ENCODE measurements at places on chromosomes 6 and 20.

DNA sequence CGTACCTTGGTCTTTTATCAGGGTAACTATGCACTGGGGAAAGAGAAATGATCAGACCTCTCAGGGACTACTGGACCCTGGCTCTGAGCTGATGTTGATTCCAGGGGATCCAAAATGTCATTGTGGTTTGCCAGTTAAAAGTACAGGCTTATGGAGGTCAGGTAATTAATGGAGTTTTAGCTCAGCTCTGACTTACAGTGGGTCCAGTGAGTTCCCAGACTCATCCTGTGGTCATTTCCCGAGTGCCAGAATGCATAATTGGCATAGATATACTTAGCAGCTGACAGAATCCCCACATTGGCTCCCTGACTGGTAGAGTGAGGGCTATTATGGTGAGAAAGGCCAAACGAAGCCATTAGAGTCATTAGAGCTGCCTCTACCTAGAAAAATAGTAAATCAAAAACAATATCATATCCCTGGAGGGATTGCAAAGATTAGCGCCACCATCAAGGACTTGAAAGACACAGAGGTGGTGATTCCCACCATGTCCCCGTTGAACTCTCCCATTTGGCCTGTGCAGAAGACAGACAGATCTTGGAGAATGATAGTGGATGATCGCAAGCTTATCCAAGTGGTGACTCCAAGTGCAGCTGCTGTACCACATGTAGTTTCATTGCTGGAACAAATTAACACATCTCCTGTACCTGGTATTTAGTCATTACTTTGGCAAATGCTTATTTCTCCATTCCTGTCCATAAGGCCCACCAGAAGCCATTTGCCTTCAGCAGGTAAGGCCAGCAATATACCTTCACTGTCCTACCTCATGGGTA, 152.4 kb downstream of the THBS2 start:
- DNase-seq = no peak

- no peak for DNase-seq
Measured at GRCh38 chr6:157563611-157564284, 182.8 kb downstream of the ZDHHC14 start.

DNA sequence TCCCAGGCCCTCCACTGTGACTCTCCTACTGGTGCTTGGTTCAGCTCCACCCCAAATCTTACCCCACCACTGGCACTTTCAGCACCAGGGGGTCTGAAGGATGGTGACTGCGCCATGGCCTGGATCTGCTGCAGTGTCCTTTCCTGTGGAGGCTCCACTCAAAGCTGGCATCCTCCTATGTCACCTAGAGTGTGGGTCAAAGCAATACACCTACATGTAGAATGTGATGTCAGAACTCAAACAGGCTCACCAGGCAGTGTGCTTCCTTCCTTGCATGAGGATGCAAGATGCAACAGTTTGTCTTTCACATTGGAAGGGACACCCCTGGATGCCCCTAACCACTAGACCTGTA, 32.8 kb upstream of the MICB start:
- DNase-seq = no peak

DNA sequence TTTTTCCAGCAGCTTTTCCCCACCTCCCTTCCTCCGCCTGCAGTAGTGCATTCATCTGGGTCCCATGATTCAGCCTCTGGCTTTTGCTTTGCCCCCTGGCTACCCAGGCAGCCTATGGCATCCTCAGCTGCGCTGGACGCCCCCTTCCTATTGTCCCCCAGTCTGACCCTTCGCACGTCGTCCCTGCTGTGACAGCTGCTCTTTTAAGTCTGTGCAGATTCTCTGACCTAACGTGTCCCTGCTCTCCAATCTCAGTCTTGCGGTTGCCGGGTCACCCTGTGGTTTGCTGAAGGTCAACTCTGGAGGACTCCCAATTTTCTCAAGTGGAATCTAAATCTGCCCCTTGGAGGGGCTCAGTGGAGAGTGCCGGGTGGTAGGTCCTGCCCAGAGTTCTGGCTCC, 294.3 kb downstream of the CDC5L start:
- DNase-seq = no peak

DNA sequence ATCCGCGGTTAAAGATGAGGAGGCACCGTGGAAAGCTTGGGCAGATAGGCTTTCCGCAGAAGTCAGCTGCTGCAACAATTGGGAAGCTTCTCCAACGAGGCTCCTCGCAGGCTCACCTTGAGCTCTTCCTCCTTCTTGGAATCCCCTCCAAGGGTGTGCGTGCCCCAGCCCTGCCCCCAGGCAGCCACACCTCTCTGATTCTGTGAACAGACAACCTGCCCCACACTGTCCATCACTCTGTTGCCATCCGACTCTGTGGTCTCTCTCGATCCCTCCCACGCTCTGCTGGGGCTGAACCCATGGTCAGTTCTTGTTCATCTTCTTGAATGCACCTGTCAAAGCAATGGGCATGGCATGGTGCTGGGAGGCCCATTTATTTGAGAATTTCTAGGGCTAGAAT, 31.5 kb downstream of the PACSIN1 start:
- DNase-seq = no peak

GRCh38 chr20:53613748-53614147, 20.1 kb upstream of the ZNF217 start:
- DNase-seq = no peak

GRCh38 chr20:46951840-46952497, 57.3 kb downstream of the EYA2 start:
- no peak for DNase-seq

DNA sequence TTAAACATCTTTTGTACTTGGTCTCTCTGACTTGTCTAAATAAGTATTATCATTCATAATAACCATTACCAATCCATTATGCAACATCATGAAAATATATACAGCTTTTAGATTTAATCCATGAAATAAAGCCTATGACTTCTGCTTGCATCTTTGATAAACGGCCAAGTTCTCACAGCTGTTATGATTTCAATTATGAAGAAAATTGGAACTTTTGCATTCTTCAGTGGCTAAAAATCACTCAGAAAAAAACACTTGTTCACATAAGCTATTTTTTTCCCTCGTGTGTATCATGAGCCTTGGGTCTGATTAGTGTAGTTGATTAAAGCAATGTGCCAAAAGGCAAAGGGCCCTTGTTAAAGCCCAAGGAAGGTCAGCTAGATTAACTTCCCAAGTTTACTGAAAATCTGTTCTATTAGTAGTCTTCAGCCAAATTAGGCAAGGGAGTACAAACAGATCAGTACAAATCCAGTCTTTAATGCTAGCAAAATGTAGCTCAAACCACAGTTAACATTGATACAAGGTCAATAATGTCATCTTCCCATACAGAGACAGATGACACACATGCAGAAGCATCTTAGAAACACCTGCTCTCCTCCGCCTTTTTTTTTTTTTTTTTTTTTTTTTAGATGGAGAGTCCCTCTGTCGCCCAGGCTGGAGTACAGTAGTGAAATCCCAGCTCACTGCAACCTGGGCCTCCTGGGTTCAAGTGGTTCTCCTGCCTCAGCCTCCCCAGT, 69.9 kb downstream of the SGK1 start:
- no peak for DNase-seq

- no peak for DNase-seq
Measured at GRCh38 chr6:41638002-41638934, at the start of gene MDFI. Gene MDFI (plus strand): TSS chr6:41638468. CDS start chr6:41638750, 282 bp downstream.

GRCh38 chr20:2152317-2152716, 50.7 kb downstream of the STK35 start:
- DNase-seq = no peak

GRCh38 chr20:408843-409696, 971 bp downstream of the RBCK1 start:
- no peak for DNase-seq

DNA sequence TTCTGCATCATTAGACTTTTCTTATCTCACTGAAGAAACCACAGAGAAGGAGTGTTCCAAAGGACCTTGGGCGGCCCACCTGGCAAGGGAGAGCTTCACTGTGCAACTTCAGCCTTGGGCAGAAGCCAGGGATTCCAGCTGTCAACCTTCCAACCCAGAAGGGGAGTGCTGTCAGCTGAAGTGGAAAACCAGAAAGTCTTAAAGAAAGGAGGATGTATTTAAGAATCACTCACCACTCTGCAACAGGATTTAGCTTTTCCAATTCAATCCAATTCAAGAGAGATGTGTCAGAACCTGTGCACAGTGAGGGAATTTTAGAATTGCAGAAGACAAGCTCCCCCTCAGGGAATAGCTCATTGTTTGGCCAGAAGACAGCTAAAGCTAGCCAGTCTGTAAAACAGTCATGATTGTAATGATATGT, 553.7 kb downstream of the CD83 start:
- no peak for DNase-seq

- no peak for DNase-seq
Measured at GRCh38 chr20:61891916-61892649, 173.6 kb downstream of the TAF4 start.

GRCh38 chr20:24589381-24589780, 120.0 kb downstream of the SYNDIG1 start:
- DNase-seq = no peak

DNA sequence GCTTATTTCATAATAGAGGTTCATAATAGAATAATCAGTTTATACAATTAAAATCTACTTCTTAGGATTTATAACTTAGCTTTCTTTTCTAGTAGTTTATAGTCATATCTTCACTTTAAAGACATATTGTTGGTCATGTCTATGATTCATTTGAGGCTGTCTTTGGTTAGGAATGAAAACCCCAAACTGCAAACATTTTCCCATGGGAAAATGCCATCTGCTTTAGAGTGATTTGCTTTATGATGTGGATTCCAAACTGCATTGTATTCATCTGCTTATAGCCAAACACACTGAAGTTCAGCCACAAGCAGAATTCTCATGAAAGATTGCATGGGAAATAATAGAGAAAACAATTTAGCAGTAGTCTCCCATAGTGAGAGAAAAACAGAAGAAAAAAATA, 128.0 kb downstream of the RFPL4B start:
- no peak for DNase-seq

DNA sequence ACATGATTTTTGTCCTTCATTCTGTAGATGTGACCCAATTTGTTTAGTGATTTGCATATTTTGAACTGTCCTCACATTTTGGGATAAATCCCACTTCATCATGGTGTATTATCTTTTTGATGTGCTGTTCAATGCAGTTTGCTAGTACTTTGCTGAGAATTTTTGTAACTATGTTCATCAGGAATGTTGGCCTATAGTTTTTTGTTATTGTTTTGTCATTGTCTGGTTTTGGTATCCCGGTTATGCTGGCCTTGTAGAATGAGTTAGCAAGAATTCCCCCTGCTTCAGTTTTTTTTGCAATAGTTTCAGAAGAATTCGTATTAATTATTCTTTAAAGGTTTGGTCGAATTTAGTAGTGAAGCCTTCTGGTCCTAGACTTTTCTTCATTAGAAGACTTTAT, 11.9 kb downstream of the KIF25 start:
- DNase-seq = no peak

- DNase-seq = no peak
Measured at GRCh38 chr6:26299286-26300042, 65.5 kb upstream of the BTN3A2 start.

DNA sequence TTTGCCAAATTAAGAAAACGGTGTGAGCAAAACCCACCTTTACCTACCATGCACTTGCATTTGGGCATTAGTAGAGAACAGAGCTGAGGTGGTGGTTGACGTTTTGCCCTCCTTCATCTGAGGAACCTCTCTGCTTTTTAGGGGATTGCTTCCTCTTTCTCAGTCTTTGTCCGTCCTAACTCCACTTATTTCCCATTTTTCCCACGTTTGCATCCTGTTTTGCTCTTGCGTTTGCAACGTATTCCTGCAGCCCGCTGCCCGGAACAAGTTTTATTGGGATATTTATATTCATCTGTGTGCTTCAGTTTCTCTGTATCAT, 374 bp upstream of the SERINC1 start:
- no peak for DNase-seq

GRCh38 chr20:676315-676937, 824 bp upstream of the SCRT2 start:
- DNase-seq = no peak

DNA sequence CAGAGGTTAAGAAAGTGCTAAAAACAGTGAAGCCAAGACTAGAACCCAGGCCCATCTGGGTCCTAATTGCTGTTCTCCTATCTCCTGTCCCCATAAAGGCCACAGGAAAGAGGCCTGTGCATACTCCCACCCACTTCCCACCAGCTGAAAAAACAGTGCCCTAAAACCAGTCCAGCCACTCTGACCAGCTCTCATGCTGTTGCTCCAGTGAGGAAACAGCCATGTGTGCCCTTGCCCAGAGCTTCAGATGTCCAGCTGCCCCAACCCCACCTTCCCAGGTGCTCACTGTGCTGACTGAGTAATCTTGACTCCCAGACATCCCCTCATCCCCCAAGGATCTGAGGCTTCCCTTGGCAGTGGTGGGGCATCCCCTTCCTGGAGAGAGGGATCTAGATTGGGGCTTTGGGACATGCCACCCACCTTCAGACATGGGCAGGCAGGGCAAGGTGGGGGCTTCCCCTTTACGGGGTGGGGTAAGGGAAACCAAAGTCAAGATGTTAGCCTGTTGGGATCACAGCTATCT, 28.7 kb downstream of the KCNK5 start:
- no peak for DNase-seq

GRCh38 chr6:4364711-4365110, 229.3 kb upstream of the ECI2 start:
- no peak for DNase-seq

GRCh38 chr6:144259986-144260385, 25.1 kb upstream of the UTRN start:
- no peak for DNase-seq

DNA sequence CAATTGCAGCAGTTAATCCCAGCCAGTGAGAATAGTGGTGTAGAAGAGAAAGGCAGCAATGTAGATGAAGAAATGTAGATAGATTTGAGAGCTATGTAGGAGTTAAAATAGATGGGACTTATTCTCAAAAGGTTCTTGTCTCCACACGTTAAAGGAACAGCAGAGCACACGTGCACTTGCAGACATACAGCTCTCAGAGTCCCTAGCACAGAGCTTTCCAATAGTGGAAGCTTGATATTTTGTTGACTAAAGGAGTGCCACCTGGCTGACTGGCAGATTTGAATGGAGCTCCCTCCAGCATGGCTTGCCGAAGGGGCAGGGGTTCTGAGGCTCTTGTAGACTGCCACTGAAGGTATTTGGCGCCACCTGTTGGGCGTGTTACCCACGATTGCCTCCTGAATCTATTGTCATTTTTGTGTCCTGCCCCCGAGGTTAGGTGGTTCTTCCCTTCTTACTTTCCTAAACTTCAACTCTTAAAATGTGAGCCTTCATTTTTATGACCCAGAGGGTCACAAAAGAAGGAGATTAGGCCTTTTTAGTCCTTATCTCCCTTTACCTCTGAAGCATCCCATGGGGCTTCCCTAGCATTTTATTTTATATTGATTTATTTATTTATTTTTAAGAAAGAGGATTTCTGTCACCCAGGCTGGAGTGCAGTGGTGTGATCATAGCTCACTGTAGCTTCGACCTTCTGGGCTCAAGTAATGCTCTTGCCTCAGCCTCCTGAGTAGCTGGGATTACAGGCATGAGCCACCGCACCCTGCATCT, 16.4 kb downstream of the BRD2 start:
- peak; percentile 90 for DNase-seq

GRCh38 chr6:26284537-26285142, 80.4 kb upstream of the BTN3A2 start:
- peak; percentile 36 for DNase-seq

GRCh38 chr20:47266847-47267515, 89.5 kb downstream of the ZMYND8 start:
- DNase-seq = no peak

All from NCI-H1436 (cell line).